ENCODE measurements at places on chromosomes 6 and 20.

DNA sequence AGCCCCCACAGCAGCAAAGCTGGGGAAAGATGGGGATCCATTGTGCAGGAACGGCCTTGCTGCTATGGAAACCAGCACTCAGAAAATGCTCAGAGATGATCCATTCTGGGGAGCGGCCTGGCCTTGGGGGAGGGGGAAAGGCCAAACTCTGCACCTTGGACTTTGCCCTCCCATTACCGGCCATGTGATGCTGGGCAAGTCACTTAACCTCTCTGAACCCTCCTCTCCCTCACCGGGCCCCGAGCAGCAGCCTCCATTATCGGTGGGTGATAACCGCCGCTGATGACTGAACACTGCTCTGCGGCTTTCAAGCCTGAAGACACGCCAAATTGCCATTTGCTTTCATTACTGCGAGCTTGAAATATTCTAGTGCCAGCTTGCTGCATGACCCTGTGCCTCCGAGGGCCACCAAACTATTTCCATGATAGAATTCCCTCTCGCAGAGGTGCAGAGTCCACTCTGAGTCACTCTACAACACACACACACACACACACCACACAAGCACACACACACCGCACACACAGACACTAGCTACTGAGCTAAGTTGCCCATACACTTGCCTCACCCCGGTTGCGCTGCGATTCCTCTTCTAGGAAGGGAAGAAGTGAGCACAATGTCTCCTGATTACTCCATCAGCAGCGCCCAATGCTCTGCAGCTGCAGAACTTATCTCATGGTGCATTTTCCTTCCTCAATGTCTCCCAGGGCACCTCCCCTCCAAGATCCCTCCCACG lies 20.6 kb upstream of the SIRPA start:
- DNase-seq, result no peak

DNA sequence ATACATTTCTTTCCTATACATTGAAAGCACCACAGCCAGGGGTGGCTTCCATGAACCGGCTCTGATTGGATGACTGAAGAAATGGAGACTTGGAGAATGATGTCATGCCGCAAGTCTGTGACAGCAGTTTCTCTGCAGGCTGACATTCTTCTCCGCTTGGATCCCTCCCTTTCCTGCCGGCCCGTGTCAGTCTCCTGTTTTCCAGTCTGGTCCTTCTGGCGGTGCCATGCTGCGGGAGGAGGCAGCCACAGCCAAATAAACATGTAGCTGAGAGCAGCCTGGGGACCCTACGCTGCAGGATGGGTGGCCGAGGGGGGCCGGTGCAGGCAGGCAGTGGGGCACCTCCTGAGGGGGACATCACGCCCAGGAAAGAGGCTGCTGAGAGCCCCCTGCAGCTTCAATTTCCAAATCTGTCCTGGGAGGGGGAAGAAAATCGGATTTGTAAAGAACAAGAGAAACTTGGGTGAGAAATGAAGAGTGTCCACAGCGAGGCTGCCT lies 178.0 kb downstream of the TAF4 start:
- no peak for DNase-seq

DNA sequence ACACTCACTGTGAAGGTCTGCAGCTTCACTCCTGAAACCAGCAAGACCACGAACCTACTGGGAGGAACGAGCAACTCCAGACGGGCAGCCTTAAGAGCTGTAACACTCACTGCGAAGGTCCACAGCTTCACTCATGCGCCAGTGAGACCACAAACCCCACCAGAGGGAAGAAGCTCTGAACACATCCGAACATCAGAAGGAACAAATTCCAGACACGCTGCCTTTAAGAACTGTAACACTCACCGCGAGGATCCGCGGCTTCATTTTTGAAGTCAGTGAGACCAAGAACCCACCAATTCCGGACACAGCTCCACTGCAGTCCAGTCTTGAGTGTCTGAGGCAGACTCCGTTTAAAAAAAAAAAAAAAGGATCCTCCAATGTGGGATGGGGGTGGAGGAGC lies 60.4 kb upstream of the ERVFRD-1 start:
- no peak for DNase-seq

- no peak for DNase-seq
Measured at GRCh38 chr6:19159561-19159960, 677.6 kb upstream of the ID4 start.

- DNase-seq, result peak; percentile 64
Measured at GRCh38 chr20:8693709-8694108, 375.2 kb upstream of the PLCB4 start.

DNA sequence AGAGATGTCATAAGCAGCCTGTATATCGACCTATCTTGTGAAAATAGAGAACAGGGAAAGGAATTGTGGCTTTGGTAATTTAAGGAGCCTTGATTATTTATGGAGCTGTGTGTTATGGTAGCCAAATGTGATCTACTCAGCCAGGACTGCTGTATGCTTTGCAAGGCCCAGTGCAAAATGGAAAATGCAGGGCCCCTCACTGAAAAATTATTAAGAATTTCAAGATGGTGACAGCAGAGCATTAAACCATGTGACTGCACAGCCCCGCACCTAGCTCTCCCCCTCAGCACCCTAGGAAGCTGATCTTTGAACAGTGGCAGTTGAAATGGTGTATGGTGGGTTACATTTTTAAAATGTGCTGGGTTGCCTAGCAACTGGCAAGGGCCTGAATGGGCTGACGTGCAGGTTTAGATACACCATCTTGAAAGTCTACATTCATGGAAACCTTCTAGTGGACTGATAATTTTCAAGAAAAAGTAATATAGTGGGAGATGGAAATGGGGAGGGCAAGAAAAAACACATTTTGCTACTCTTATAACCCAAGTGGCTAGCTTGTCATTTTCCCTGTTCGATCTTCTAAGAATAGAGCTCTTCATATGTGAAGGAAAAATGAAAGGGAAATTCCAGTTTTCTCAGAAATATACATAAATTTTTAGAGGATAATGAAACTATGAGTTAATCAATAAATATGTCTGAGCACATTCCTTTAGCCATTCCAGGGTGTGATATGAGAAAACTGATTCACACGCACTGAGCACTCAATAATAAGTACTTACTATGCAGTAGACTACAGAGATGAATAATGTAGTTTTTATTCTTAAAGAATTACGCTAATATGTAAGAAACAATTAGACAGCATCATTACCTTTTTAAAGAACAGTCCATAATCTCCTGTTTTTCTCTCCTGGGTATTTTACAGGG lies 208.0 kb downstream of the ARHGAP18 start:
- no peak for DNase-seq

GRCh38 chr20:2900845-2901592 lies 27.7 kb downstream of the PTPRA start:
- no peak for DNase-seq

DNA sequence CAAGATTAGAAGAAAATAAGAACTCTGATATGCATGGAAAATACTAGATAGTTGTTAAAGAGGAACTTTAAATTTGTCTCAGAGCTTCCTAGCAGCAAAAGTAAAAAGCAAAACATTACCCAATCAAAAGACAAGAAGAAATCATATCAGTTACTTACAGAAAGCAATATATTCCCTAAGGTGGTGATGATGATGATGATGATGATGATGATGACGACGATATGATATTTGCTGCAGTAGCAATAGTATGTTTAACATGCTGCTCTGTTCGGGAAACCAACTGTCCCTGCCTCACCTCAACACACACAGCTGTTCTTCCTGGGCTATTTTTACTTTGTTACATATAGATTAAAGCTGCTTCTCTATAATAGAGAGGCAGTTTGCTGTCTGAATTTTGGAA lies 12.0 kb upstream of the TBX18 start:
- no peak for DNase-seq

- DNase-seq, result no peak
Measured at GRCh38 chr20:24833592-24833991, 115.5 kb upstream of the CST7 start.

DNA sequence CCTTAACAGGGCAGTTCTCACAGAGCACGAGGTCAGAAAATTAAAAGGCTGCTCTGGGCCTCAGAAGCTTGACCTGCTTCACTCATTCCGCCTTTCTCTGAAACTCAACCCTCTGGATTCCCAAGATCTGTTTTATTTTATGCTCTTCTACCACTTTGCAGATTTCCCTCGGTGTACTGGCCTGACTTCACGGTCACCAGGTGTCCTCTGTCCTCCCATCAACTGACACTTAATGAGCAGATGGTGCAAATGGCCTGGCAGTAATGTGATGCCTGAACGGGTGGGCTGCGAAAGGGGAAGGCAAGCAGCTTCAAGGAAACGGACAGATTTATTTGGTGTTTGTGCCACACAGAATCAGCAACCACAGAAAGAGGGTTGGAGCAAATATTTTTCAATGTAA lies 169.7 kb upstream of the TFAP2D start:
- DNase-seq, result no peak

GRCh38 chr20:37615340-37616109 lies 78.3 kb upstream of the CTNNBL1 start:
- no peak for DNase-seq

DNA sequence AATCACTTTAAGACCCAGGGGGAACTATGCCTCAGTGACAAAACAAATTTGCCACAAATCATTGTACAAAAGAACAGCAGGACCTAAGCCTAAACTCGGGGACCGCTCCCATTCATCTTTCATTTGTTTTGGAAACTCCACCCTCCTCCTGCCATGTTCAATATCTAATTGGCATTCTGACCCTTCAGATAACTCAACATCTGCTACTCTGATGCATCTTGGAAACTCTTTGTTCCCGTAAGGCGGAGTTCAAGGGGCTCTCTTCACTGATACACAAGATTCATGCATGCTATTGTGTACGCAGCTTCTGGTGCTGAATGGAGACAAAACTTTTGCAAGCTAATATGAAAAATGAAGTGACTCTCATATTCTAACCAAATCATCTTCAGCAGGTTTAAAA lies 187.6 kb downstream of the ZFP64 start:
- DNase-seq, result no peak

GRCh38 chr6:41642090-41642959 lies 4.1 kb downstream of the MDFI start:
- DNase-seq, result no peak

GRCh38 chr6:1445650-1446330 lies 56.4 kb downstream of the FOXF2 start:
- DNase-seq, result no peak

Measured in fibroblast of the aortic adventitia (primary cell).